ENCODE measurements at places on chromosomes 7 and 10. TPM values are rescaled to one million over a fixed set of nuclear protein-coding genes. Genes with fewer than 3 reads are reported as not detected.
A peak's percentile ranks its signal among the peaks of the same experiment; 100 is the strongest.

DNA sequence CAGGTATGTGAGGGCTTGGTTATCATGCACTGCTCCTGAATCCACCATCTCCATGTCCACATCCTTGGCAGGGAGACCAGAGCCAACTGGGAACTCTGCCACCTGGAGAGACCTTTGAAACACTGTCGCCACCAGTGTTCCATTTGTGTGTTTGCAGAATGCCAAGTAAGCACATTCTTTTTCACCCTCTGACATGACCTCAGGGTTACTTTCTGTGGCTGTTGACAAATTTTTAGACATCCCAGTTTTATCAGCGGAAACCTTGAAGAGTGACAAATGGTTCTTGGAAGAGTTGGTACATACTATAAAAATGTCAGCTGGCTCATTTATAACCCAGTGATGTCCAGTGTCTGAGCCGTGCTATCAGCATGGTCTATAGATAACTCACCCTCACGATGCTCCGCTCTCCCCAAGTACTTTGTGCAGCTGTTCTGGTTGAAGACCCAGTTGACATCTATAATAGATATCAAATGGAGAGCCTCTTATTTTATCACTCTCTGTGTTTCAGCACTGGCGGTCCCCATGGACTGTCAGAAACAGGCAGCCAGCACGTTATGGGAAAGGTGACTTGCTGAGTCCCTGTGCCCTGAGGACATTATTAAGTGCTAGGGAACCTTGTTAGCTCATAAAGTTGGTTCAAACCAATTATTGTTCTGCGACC lies 563.1 kb upstream of the GALNT17 start:
- DNase-seq, result no peak

- DNase-seq, result no peak
Observed at GRCh38 chr7:71696511-71696910, 564.6 kb downstream of the GALNT17 start.

GRCh38 chr10:110395350-110396283 lies 90.9 kb upstream of the SMNDC1 start:
- peak; percentile 91 for DNase-seq

DNA sequence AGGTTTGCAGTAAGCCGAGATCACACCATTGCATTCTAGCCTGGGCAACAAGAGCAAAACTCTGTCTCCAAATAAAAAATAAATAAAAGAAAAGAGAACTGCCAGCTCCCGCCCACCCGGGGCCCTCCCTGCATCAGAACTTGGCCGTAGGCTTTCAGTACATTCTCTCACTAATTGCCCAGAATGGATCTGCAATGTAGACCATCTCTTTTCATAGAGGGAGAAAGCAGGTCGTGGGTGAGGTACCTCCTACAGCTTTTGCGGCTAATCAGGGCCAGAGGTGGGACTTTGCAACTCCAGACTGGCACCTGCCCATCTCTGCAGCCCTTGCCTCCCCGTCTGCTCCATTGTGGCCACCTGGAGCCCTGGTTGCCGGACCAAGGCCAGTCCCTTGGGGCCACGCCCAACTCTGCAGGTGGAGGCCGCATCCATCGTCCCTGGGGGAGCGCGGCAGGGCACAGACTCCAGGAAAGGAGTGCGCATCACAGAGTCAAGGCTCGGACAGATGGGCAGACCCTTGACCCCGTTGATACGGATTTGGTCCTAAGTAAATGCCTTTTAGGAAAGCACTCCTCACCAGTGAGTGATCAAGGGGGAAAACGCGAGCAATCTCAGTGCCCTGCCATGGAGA lies 179.1 kb upstream of the SH2B2 start:
- no peak for DNase-seq

HYAL4 gene
- polyA plus RNA-seq, result 0.33 TPM

Data from GM12878 (cell line).